ENCODE measurements at places on chromosomes 2 and 18.
A peak's percentile ranks its signal among the peaks of the same experiment; 100 is the strongest.

DNA sequence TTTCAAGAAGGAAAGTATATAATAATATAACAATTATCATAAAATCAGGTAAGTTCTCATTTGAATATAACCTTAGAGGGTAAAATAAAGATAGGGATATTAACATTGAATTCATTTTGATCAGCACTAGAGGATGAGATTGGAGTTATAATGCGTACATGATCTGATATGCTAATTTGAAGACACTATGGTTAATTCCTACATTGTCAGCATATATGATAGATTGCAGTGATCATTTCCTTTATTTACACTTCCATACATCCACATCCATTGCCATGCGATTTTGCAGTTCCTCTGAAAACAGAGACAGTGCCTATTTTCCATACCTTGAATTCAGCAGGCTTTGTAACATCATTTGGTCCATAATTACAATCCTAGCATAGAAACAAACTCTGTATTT lies 519.2 kb downstream of the CCDC85A start:
- no peak for DNase-seq

GRCh38 chr2:231667496-231667895 lies 40.8 kb upstream of the PTMA start:
- DNase-seq = no peak

GRCh38 chr2:60316381-60317033 lies 236.9 kb downstream of the BCL11A start:
- DNase-seq = no peak

DNA sequence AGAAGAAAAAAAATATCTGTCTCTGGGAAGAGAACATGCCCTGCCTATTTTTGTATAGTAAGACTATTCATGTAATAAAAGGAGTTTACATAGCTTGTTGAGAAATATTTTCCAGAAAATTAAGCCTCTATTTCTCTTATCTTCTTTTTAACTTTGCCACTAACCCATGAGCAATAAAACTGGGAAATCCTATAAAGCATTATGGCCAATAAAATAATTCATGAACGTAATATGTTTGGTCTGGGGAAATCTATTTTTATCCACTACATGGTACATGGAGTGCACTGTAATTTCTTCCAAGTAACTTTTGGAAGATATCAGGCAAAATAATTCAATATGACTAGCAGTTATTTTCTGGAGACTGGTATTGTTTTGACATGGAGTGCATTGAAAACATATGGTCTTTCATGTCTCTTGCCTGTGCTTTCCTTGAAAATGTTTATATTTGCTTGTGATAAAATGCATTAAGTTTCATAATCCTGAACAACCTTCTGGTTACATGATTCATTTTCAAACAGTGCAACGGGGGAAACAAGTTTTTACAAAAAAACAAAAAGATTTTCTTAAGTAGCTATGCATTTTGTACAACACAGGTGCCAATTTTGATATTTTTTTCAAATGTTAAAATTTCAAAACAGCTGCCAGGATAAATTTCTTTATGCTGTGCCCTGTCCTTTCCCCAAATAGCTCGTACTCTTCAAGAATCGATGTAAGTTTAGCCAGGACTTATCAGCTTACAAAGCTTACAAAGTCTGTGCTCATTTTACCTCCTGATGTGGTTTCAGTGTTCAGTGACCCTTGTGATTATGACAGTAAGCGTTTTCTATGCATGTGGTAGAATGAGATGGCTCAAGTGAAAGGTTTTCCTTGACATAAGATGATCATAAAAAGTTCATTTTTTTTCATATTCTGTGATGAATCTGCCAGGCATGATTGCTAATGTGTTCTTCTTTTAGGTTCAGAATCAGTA lies 194.5 kb downstream of the UBE2E3 start:
- DNase-seq = no peak

DNA sequence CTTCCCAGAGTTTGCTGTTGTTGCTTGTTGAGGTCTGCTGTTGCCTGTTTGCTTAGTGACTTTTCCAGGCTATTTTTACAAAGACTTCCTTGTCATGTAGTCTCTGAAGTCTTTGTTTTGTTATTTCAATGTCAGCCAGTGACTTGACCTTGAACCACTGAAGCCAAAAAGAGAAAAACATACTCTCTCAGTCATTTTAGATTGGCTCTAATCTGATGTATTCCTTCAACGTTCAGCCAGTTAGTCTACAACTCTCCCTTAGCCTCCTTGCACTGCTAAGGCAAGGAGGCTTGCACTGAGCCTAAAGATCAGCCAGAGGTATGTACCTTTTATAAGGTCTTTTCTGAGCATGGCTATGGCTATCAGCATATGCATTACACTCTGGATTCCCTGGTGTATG lies 27.9 kb downstream of the KIAA1328 start:
- DNase-seq = no peak

DNA sequence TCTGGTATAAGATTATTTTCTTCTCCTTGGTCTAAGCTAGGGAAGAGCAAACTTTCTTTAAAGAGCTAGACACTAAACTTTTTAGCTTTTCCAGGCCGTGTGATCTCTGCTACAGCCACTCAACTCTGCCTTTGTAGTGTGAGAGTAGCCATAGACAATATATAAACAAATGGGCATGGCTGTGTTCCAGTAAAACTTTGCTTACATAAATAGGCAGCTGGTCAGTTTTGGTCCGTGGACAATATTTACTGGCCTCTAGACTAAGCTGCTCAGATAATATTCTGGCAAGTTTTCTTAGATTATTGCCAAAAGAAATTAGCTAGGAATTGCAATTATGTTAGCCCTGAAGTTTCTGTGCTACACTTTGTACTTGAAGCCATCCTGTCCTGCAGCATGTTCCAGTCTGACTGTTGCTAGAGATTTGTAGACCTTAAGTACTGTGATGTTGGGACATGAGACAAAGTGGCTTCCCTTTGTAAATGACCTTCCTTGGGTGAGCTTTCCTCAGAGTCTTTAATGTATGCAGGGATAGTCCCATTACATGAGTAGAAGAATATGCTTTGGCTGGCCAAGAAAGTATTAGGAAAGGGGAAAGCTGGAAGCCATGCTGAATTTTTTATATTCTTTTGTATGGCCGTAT lies 126.9 kb downstream of the SOX11 start:
- DNase-seq = no peak

GRCh38 chr2:233174137-233174536 lies 77.3 kb upstream of the ATG16L1 start:
- no peak for DNase-seq

GRCh38 chr2:119156891-119157773 lies 1.4 kb downstream of the C1QL2 start:
- no peak for DNase-seq

- DNase-seq = no peak
These were observed 52.6 kb downstream of the MRPL35 start for GRCh38 chr2:86251840-86252266.

GRCh38 chr2:74130211-74130995 lies 17.3 kb downstream of the BOLA3 start:
- DNase-seq = no peak

- DNase-seq = no peak
These were observed 639.8 kb upstream of the ZEB2 start for GRCh38 chr2:145159676-145160075.

DNA sequence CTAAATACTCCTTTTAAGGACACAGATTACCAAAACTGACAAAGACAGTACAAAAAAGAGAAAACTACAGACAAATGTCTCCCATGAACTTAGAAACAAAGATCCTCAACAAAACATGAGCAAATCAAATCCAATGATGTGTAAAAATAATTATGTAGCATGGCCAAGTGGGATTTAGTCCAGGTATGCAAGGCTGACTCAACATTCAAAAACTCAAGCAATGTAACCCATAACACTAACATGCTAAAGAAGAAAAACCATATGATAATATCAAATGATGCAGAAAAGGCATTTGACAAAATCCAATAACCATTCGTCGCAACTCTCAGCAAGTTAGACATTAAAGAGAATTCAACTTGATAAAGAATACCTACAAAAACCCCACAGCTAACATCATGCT lies 239.0 kb upstream of the KLHL29 start:
- no peak for DNase-seq

DNA sequence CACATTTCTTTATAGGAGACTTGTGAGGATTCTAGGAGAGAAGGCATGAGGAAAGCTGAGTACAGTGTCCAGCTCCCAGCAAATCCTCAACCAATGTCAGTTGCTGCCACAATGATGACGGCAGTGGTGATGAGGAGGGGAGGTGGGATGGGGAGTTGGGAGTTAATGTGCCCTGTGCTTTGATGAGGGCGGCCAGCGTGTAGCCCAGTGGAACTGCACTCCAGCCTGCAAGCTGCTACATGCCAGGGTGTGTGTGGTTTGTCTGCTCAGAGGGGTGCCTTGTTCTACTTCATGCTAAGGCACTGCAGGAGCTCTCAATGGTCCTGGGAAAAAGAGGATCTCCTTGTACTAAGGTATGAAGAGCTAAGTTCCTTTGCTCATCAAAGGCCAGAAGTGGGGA lies 96.1 kb downstream of the MSH2 start:
- DNase-seq = no peak

DNA sequence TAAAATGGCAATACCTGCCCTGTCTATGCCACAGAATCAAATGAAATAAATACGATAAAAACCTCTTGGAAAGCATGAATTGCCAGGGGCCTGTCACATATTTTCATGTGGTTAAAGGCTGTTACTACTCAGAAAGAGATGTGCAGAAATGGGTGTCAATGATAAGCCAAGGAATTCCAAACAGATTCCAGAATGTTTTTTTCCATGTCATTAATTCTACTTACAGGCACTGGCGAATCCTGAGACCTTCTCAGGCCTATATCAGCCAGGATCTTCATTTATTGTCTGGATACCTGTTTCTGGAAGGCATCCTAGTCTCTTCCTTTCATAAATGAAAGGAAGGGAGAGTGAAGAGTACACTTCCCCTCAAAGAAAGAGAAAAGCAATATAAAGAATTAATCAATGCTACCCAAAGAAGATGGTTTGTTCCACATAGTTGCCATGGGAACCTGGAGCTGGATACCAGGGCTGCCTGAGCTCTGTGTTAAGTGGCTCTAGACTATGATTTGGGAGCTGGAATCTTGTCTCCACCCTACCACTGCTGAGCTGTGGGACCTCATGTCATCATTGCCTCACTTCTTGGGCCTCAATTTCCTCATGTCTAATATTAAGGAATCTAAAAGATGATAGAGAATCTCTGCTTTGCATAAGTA lies 335.1 kb upstream of the SKOR2 start:
- DNase-seq = no peak

GRCh38 chr2:28389399-28390240 lies 3.0 kb upstream of the FOSL2 start:
- no peak for DNase-seq

- no peak for DNase-seq
These were observed 155.3 kb downstream of the TFCP2L1 start for GRCh38 chr2:121129692-121130091.

GRCh38 chr2:62662554-62662953 lies 43.0 kb upstream of the EHBP1 start:
- DNase-seq = no peak

GRCh38 chr2:182038576-182038975 lies 52.9 kb downstream of the PPP1R1C start:
- DNase-seq = no peak

DNA sequence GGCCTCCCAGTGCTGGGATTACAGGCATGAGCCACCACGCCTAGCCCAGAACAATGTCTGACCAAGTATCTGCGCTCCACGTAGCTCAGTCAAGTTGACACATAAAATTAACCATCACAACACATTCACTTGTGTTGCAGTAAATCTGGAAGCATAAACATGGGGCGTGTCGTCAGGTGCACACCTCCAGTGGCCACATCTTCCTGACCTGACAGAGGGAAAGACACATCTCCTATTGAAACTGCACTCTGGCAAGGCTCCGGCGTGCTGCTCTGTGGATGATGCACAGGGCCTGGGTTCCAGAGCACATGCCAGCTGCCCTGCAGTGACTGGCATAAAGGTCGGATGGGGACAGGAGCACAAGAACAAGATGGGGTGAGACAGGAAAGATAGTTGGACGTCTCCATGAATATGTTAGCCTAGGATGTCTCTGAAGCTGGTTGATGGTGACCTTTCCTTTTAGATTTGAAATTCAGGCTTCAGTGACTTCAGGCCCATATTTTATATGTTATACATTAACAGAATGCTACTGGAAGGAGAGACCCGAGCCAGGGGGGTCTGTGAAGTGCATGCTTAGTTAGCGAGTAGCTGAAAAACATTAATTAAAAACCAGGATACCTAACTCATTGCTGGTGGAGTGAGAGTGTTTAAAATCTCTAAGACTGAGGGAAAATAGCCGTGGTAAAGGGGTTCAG lies 10.9 kb downstream of the IMPA2 start:
- peak; percentile 56 for DNase-seq

- DNase-seq = no peak
These were observed 237.8 kb downstream of the DCC start for GRCh38 chr18:52577795-52578194.

DNA sequence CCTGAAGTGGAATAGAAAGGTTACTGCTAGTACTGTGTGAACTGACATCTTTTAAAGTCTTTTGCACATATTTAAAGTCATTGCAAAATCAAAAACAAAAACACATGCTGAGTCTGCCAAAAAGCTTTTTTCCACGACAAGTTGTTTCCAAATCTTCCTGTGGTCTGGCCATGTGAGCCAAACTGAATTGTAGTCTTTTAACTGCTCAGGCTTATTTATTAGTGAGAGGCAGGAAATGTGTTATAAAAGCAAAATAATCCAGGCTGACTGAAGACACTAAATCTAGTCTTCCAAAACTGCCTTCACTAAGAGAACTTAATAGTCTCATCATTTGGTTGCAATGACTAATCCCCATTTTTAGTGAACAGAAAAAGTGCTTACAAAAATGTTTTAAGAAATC lies 2.3 kb downstream of the KRCC1 start:
- no peak for DNase-seq

DNA sequence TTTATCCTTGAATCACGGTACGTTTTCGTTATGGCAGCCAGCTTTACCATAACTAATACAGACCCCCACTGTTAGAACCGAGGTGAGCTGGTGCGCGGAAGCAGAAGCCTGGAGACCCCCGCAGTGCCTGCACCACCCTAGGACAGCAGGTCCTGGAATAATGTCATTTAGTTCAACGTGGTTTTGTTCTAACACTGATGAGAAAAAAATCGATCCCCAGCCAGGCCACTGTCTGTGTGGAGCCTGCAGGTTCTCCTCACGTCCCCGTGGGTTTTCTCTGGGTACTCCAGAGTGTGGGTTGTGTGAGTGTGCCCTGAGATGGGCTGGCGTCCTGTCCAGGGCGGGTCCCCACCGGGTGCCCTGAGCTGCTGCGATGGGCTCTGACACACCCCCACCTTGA lies 69.9 kb upstream of the ST3GAL5 start:
- no peak for DNase-seq

DNA sequence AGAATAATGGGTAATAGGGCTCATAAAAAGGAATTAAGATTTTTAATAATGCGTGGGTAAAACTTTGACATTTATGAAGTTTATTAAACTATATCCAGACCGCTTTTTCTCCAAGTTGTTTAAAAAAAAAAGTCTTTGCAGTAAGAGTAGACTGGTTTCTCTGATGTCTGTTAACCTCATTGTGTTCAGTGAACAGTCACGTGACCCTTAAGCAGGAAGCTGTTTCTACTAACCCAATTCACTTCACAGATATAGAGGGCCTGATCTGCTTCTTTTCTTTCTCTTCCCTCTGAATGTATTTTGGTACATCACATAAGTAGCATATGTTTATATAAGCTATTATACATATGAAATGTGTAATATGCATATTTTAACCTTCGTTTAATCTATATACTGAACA lies 1011.3 kb upstream of the CELF4 start:
- no peak for DNase-seq

GRCh38 chr2:16386431-16386830 lies 279.2 kb downstream of the CYRIA start:
- no peak for DNase-seq

GRCh38 chr18:63016270-63016669 lies 300.9 kb downstream of the PHLPP1 start:
- DNase-seq = no peak

All from suprapubic skin (tissue), 4 donors.